Activated CD8-positive, alpha-beta T cell treated with anti-CD3 and anti-CD28 coated beads for 36 hours (primary cell): ENCODE measurements at places on chromosomes 5 and 9. TPM values are rescaled to one million over a fixed set of nuclear protein-coding genes. Genes with fewer than 3 reads are reported as not detected.
A peak's percentile ranks its signal among the peaks of the same experiment; 100 is the strongest.

DNA sequence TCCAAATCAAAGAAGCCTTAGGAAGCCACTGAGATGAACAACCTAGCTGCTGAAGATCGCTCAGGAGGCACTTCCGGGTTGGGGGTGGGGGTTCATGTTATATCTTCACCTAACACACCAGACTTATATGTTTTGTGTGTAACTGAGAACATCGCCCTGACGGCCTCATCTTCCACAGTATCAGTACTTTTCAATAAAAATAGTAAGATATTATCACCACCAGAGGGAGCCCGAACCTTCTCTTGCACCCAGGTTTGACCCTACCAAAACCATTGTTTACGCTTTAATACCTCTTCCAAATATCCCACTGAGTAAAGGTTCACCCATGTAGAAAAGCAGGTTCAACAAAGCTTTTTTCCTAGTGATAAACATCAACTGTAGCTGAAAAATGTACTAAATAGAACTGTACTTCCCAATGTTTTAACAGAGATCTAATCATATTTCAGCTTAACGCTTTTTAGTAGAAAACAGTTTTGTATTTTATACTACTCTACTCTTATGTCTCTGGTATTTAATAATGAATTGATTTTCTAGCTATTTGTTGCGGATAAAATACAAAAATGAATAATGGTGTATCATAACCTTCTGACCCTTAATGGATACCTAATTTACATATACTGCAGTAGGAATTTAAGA is 244.0 kb downstream of the EPB41L4A start:
- peak; percentile 63 for DNase-seq

GRCh38 chr9:136804509-136805206 is 3.1 kb upstream of the RABL6 start:
- DNase-seq, result no peak

DNA sequence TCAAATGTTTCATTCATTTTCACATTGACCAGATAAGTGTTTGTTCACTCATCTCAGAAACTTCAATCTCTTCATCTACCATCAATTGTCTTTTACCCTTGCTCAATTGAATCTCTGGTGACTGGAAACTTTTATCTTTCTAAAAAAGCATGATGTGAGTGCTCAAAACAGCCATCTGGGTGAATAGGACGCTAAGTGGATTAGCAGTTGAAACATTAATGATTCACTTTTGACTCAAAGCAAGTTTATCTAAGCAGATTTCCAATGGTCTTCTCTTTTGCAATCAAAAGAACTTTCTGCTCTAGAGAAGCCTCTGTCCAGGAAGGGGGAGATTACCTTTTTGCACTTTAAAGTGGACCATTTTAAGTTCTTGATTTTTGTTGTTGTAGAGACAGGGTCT is 22.2 kb downstream of the KLF4 start:
- no peak for DNase-seq

DNA sequence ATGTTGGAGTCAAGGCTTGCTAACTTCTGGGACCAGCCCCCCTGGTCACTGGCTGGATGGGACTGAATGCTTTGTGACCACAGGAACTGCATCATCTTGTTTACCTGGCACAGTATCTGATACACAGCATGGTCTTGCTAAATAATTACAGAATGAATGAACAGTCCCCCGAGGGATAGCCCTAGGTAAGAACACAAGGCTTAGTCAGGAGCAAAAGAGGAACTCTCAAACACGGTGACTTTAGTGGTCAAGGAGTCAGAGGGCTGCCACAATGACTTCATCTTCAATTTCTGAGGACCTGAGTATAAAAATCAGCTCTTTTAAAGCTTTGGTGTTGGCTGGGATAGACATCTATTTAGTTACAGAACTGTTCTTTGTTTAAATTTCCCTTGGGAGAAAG is 15.1 kb upstream of the CXCL14 start:
- no peak for DNase-seq

DNA sequence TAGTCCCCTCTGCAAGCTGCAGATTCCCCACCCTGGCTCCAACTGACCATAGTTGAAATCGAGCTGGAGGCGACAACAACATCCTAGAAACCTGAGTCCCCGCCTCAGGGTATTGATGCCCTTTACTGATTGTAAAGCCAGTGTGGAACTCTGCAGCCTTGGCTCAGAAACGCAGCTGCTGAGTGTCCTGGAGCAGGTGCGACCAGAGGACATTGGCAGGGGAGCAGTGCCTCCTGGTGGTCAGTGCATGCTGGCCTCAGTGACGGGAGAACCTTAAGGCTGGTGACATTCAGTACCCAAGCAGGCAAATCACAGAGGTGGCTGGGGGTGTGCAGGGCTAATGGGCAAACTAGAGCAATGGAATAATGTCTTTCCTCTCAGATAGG is 20.4 kb upstream of the ZNF354B start:
- DNase-seq, result peak; percentile 76

DNA sequence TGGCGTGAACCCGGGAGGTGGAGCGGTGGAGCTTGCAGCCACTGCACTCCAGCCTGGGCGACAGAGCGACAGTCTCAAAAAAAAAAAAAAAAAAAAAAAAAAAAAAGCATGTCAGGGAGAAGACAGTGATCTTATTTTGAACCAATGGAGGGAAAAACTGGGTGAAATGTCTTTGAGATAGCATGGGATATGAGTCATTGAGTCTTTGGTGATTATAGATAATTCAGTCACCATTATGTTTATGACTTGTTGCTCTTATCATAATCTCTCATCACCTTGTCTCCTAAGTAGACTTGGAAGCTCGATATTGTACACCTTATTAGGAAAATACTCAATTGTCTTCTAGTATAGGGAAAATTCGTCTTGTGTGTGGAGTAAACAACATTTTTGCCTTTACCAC is 55.1 kb upstream of the KDM4C start:
- DNase-seq, result no peak

DNA sequence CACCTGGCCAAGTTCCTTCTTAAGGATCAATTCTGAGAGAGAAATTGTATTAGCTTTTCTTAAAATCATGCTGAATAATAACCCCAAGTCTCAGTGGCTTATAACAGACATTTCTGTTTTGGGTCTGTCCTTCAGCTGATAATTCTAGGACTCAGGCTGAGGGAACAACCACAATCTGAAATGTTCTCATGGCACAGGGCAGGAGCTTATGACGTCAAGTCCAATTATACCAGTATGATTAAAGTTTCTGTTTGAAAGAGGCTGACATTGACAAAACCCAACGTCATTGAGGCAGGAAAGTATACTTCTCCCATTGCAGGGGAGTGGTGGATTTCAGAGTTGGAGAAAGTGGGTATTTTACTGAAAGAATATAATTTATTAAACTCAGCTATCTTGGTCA is 21.8 kb downstream of the CENPH start:
- DNase-seq, result no peak

DNA sequence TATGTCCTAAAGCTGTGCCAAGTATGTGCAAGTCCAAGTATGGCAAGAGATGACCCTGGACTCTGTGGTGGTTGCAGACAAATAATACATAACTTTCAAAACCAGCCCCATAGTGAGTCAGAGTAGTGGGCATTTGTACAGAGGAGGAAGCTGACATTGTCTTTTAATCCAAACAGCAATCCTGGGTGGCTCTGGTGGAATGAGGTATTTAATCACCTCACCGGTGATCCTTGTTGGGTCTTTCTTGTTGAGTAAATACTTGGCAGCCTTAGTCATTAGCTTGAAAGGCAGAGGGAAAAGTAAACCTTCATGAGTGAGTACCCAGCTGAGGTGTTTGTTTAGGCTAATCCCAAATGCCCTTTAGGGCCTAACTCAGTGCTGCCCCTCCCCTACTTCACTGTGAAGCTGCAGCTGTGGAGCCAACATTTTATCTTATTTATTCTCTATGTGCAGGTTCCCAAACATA is 148.7 kb upstream of the SLC12A2 start:
- no peak for DNase-seq

- no peak for DNase-seq
These were observed 601.9 kb downstream of the SEMA5A start for GRCh38 chr5:8944005-8944404.

GRCh38 chr5:123752552-123753179 is 240.7 kb downstream of the CSNK1G3 start:
- no peak for DNase-seq

DNA sequence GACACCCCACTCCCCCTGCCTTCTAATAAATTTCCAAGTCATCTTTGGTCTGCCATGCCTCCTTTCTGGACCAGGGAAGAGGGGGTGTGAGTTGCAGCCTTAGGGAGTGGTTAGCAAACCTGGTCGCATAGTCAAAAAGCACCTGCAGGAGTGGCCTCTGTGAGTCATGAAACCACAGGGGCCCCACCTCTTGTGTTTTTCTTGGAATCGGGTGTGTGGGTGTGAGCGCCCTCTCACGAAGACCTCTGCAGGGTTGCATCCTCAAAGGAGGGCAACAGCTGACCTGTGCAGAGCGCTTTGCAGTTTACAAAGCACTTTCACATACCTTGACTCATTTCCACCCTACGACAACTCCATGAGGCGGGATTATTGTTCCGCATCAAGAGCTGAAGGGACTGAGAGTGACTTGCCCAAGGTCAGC is 36.8 kb upstream of the TEX48 start:
- peak; percentile 98 for DNase-seq

DNA sequence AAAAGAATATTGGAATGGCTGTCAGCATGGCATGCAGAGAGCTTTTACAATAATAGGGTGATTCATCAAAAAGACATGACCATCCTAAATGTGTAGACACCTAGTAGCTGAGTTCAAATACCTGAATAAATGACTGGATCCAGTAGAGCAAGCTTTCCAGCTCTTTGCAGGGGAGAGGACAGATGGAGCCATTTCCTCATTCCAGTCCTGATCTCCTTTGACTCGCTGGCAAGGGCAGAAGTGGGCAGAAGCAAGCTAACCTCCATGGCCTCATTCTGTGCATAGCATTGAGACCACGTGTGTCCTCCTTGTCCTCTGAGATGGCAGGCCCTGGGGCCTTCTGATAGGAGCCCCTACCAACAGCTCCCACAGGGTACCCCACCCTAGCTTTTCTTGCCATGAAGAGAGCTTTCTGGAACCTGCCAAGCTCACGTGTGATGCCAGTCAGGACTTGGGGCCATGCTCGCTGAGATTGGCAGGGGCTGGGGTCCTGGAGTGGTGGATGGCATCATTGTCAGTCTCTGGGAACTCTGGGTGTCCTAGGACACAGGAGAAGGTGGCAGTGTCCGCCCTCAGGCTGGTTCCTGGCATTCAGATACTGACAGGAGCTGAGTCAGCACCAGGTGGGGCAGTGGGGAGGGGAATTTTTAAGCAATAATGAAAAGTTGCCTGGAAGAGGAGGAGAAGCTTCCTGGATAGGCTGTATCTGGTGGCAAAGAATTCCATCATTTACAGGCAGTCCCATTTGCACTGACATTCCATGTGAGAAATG is 33.6 kb downstream of the WWC1 start:
- DNase-seq, result no peak

GRCh38 chr5:179292681-179293635 is 52.3 kb downstream of the ADAMTS2 start:
- DNase-seq, result no peak

- DNase-seq, result no peak
These were observed 209.9 kb downstream of the AOPEP start for GRCh38 chr9:94936419-94936818.

The ST6GALNAC6 gene
- total RNA-seq, result 38.8 TPM

DNA sequence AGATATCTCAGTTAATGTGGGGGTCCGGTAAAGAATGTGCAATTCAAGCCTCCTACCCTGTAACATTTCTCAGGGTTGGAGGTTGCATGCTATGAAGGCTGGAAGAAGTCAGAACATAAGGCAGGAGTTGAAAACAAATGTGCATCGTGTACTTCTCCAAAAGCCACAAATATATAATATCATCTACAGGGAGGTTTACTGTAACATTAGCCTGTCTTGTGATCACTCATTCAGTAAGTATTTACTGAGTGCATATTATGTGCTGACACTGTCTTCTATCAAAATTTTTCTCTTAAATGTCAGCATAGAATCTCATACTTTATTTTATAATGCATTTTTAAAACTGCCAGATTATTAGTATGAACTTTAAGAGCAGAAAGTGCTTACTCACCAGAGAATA is 105.6 kb upstream of the ZNF366 start:
- DNase-seq, result no peak

GRCh38 chr9:24459953-24460352 is 85.7 kb downstream of the IZUMO3 start:
- no peak for DNase-seq

The MYORG gene
- total RNA-seq, result 4.1 TPM

The PCDH1 gene
- total RNA-seq, result 0.87 TPM

DNA sequence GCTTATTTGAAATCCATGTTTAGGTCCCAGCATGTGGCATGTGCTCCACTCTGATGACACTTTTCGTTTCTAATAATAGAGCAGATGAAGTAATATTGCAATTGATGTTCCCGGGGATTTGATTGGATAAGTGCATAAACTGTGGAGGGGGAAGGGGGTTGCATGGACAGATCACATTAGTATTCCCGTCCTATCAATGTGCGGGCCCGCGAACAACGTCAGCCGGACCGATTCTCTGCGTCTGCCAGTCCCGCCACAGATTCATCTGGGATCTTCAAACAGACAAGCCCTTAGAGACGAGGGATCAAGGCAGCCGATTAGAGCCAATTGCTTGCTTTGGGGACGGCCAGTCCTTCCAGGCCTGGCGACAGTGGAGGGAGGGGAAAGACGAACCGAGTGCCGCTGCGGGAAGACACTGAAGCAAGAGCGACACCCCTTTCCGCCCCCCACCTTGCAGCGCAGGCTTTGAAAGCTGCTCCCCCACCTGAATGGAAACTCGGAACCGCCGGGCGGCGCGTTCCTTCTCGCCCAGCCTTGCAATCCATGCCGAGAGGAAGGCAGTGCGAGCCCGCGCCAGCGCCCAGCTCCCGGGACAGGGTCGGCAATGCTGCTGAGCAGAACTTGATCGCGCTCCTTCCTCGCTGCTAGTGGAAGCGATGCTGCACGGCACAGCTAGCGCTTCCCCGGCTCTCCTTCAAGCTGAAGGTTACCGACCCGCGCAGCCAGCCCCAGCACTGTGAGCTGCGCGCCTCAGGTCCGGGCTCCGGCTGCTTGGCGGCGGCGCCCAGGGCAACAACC is at the start of gene RGS7BP:
Gene RGS7BP (plus strand): TSS at position 247 of the 798 bp plus-strand sequence. CDS start 610 bp downstream, outside the sequence.
- peak; percentile 5 for DNase-seq

- no peak for DNase-seq
These were observed 412.9 kb downstream of the GADD45G start for GRCh38 chr9:90017679-90018078.

The FAM153A gene
- total RNA-seq, result 56.9 TPM

The IARS1 gene
- total RNA-seq, result 247 TPM

GRCh38 chr5:37248421-37248969 is 681 bp downstream of the CPLANE1 start:
- DNase-seq, result peak; percentile 30

GRCh38 chr5:120257358-120257971 is 206.6 kb upstream of the PRR16 start:
- DNase-seq, result no peak

GRCh38 chr9:131744171-131744719 is 4.4 kb upstream of the RAPGEF1 start:
- peak; percentile 48 for DNase-seq

The TLR4 gene
- not detected for total RNA-seq

The PDCD1LG2 gene
- 0.13 TPM for total RNA-seq

DNA sequence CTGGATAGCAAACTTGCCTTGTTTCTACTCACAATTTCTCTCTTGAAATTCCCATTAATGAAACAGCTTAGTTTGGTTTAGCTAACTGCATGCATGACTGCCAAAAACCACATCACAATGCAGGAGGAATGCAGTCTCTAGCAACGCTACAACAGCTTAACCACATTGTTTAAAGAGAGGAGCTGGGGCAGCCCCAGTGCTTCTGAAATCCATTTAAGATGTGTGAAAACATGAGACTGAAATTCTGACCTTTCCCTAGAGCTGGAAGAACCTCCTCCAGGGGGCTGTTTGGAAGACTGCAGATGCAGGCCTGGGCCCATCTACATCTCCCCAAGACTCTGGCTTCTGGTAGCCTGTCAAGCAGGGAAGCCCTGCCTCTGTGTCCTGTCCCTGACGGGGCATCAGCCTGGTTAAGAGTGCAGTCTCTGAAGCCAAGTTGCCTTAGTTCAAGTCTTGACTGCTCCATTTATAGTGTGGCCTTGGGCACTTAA is 157.1 kb downstream of the ZNF462 start:
- DNase-seq, result no peak
